ENCODE measurements at places on chromosomes 2 and 18. TPM values are rescaled to one million over a fixed set of nuclear protein-coding genes. Genes with fewer than 3 reads are reported as not detected.

Gene ANKRD23
- total RNA-seq = 23.2 TPM

Gene ASB18
- total RNA-seq = not detected

Gene THSD7B
- total RNA-seq = 0.67 TPM

Gene RIT2
- total RNA-seq = not detected

Gene CYS1
- total RNA-seq = 13.3 TPM

Gene SERPINB7
- not detected for total RNA-seq

Gene MYOM1
- 9.7 TPM for total RNA-seq

Gene PDCD1
- total RNA-seq = not detected

DNA sequence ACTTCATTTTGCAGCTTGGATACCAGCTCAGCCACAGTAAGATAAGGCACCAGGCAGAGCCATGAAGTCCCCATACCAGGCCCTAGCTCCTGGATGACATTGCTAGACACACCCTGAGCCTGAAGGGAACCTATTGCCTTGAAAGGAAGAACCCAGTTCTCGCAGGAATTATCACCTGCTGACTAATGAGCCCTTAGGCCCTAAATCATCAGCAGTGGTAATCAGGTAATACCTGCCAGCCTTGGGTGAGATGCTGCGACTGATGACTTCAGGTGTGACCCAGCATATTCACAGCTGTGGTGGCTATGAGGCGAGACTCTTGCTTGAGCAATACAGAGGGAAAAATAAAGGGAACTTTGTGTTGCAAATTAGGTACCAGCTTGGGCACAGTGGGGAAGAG is 24.9 kb downstream of the CLK1 start:
- no peak for DNase-seq
- H3K4me1 ChIP-seq = no peaks in the 10 kb centered on the region

DNA sequence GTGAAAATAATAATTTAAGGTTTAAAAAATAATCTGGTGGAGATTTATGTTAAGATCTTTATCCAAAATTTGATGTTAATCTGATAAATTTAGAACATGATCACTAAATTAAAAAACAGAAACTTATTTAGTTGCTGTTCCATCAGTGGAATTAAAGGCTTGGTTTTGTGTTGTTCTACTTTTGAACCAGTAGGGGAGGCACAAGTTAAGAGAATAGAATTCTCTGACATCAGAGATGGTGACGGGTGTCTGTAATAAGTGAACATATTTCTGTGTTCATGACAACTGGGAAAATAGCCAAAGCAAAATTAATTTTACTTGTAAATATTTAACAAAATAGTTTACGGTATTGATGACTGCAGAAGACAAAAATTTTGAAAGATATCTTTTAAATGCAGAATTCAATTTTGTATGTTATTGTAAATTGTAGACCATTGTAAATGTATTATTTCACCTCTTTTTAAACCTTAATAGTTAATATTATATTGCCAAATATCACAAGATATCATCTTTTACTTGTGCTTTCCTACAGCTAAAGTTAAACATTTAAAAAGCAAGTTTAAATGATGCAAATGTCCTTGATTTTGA is 106.0 kb downstream of the UBR3 start:
- H3K4me3 ChIP-seq = no peak overlapping the region
- no peaks in the 10 kb centered on the region for H3K36me3 ChIP-seq
- no peak for DNase-seq
- H3K27ac ChIP-seq = no peak overlapping the region
- H3K4me1 ChIP-seq = no peaks in the 10 kb centered on the region
- H3K27me3 ChIP-seq = no peaks in the 10 kb centered on the region

- H3K27me3 ChIP-seq = no peaks in the 10 kb centered on the region
- peaks cover 4% of the 10 kb centered on the region for H3K4me1 ChIP-seq
- no peaks in the 10 kb centered on the region for H3K36me3 ChIP-seq
- no peak for DNase-seq
- no peak overlapping the region for H3K4me3 ChIP-seq
- no peak overlapping the region for H3K27ac ChIP-seq
Observed at GRCh38 chr2:216246766-216247165, 125.5 kb downstream of the MARCHF4 start.

GRCh38 chr2:68436270-68436669 is 30.8 kb downstream of the FBXO48 start:
- no peak overlapping the region for H3K4me3 ChIP-seq
- H3K27me3 ChIP-seq = no peaks in the 10 kb centered on the region
- peak overlapping the region; percentile 74 for H3K27ac ChIP-seq
- H3K36me3 ChIP-seq = no peaks in the 10 kb centered on the region
- no peaks in the 10 kb centered on the region for H3K4me1 ChIP-seq

DNA sequence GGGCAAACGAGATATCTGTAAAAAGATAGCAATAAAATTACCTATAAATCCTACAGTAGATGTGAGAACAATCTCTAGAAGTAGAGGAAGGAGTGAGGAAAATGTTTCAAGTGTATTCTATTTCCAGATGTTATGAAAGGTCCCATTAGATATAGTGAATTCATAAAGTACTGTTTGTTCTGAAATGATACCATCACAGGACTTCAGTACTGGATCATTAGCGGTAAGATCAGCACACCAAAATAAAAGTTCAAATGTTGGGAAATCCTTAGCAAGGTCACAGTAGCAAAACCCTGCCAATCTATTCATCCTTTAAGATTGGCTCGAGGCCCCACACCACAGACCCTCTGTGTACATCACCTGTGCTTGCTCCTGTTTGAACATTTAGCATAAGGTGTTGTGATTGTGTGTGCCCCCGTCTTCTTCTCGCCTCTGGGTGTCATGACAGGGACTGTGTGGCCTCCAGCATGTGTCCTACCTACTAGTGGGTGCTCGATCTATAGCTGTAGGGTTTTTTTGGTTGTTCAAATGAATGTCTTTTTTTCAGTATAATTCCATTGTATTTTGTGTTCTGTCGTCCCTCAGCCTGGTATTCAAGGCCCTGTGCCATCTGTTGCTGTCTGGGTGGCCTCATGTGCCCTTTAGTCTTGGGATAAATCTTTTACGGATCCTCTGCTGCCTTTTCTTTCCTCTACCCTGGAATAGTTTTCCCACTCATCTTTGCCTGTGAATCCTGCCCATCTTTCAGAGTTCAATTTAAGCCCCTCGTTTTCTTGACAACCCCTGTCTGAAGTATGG is 9.1 kb downstream of the MFSD6 start:
- H3K27me3 ChIP-seq = no peaks in the 10 kb centered on the region
- no peaks in the 10 kb centered on the region for H3K36me3 ChIP-seq
- H3K4me1 ChIP-seq = peaks cover 4% of the 10 kb centered on the region
- no peak overlapping the region for H3K27ac ChIP-seq

DNA sequence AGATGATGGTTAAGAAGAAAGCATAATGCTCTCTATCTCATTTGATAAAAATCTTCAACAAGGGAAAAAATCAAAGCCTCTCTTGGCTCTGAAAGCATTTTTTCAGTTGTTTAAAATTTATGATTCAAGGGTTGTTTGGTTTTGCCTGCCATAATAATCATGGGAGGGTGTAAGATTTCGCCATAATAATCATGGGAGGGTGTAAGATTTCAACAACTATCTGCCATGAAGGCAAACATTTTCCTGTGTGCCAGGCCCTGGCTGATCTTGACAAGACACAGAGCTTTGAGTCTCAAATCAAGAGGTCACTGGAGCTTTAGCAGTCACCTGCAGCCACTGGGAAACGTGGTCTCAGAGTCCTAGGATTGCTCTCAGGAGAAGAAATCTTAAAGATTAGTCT is 175.1 kb upstream of the PIEZO2 start:
- H3K4me1 ChIP-seq = no peaks in the 10 kb centered on the region
- DNase-seq = no peak
- no peak overlapping the region for H3K4me3 ChIP-seq

- no peak for DNase-seq
- no peak overlapping the region for H3K4me3 ChIP-seq
- H3K27ac ChIP-seq = no peak overlapping the region
Observed at GRCh38 chr18:50183556-50183955, 11.4 kb downstream of the MYO5B start.

DNA sequence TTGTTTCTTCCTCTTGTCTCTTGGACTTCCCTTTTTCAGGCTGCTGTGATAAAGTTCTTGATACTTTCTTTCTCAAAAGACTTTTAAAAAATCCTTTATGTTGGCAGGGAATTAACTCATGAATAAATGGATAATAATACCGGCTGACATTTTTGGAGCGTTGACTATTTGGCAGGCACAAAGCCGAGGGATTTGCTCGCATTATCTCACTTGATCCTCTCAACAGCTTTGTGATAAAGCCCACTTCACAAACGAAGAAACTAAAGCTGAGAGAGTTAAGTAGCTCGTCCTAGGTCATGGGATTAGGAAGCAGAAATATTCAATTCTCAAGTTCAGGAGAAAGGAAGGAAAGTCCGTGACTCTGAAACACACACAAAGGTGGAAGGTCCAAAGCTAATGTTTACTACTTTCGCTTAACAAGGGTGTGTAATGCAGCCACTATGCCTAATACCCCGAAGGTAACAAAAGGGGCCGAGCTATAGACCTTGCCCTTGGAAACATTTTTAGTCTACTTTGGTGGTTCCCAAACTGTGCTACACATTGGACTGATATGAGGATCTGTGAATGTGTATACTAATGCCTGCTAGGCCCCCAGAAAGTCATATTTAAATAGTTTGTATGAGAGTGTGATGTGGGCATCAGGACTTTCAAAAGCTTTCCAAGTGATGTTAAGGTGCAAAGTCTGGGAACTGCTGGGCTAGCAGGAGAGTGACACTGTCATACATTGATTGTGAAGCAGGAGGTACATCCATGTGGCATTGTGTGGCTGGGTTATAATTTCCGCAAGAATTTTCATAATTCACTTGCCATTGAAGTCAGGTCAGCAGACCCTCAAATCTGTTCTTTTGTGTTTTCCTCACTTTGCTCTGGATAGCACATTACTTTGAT is 508.4 kb downstream of the PLCL1 start:
- H3K36me3 ChIP-seq = no peaks in the 10 kb centered on the region
- peaks cover 5% of the 10 kb centered on the region for H3K27me3 ChIP-seq
- H3K4me3 ChIP-seq = no peak overlapping the region
- DNase-seq = no peak
- H3K4me1 ChIP-seq = no peaks in the 10 kb centered on the region

- no peak overlapping the region for H3K4me3 ChIP-seq
- DNase-seq = no peak
- H3K27me3 ChIP-seq = no peaks in the 10 kb centered on the region
- peak overlapping the region; percentile 78 for H3K27ac ChIP-seq
- no peaks in the 10 kb centered on the region for H3K36me3 ChIP-seq
Observed at GRCh38 chr18:44758861-44759631, 78.4 kb downstream of the SETBP1 start.

- H3K4me1 ChIP-seq = no peaks in the 10 kb centered on the region
- DNase-seq = no peak
- no peak overlapping the region for H3K4me3 ChIP-seq
- H3K36me3 ChIP-seq = no peaks in the 10 kb centered on the region
- no peak overlapping the region for H3K27ac ChIP-seq
- no peaks in the 10 kb centered on the region for H3K27me3 ChIP-seq
Observed at GRCh38 chr18:5196253-5197031, 615 bp downstream of the AKAIN1 start.

GRCh38 chr2:102112692-102113665 is 29.6 kb upstream of the IL1R1 start:
- DNase-seq = no peak
- no peak overlapping the region for H3K4me3 ChIP-seq
- no peak overlapping the region for H3K27ac ChIP-seq
- no peaks in the 10 kb centered on the region for H3K27me3 ChIP-seq

- no peaks in the 10 kb centered on the region for H3K36me3 ChIP-seq
- no peaks in the 10 kb centered on the region for H3K4me1 ChIP-seq
- no peak overlapping the region for H3K4me3 ChIP-seq
- DNase-seq = peak; percentile 21
- no peaks in the 10 kb centered on the region for H3K27me3 ChIP-seq
Observed at GRCh38 chr2:59301466-59302402, 1060.6 kb upstream of the FANCL start.

DNA sequence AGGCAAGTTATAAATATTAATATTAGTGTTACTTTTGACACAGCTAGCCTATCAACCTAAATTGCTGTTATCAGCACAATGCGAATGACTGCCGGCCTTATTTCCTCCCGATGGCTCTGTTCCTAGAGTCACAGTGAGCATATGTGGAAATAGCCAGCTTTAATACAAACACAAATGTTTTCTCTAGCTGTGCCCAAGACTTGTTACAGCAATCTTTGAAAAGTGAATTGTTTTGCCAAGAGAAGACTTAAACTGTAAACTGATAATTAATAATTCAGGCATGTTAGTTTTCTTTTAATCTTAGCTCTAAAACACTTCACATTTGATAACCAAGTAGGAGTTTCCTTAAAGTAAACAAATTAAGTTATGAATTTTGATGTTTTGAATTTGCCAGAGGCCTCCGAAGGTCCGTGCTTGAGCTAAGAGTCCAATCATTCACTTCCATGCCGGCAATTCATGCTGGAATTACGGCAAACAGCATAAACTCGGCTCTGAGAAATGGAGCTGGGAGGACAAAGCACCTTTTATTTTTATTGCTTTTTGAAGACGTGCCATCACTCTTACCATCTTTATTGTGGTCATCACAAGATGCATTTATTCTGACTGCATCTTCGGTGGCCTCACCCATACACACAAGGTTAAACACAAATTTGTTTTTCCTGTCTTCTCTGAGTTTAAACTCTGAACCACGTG is 184.5 kb upstream of the CWC22 start:
- no peak overlapping the region for H3K27ac ChIP-seq
- DNase-seq = no peak
- H3K36me3 ChIP-seq = no peaks in the 10 kb centered on the region
- no peaks in the 10 kb centered on the region for H3K27me3 ChIP-seq
- H3K4me3 ChIP-seq = no peak overlapping the region

GRCh38 chr2:157901325-157901724 is 25.2 kb upstream of the ACVR1 start:
- H3K4me1 ChIP-seq = no peaks in the 10 kb centered on the region
- no peak overlapping the region for H3K4me3 ChIP-seq
- H3K27me3 ChIP-seq = no peaks in the 10 kb centered on the region
- H3K27ac ChIP-seq = no peak overlapping the region
- no peaks in the 10 kb centered on the region for H3K36me3 ChIP-seq

DNA sequence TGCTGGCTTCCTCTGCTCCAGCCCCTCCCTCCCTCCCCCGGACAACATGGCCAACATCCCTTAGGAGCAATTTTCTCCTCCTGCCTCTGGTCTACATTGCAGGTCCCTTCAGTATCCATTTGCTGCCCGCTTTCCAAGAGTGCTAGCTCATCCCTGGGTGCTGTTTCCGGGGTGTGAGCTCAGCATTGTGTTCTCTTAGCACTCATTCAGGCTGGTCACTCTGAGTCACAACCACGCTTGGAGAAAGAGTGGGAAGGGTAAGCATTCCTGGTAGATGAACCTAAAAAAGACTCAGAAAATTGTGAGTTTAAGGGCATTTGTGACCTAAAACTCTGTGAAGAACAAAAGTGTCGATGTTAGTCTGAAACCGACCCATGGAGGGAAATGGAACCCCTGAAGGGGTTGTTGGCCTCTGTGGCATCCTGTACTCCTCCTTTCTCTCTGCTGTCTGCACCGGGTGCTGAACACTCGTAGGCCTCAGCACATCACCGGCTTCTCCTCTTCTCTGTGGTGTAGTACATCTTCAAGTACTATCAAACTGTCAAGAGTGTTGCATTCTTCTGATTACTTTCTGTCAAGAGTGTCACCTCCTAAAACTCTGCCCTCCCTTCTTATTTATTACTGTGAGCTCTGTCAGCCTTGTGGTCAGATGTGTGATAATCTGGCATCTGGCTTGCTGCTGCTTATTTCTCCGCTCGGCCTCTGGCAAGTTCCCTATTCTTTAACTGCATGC is 73.0 kb downstream of the CTNNA2 start:
- DNase-seq = no peak
- H3K4me1 ChIP-seq = no peaks in the 10 kb centered on the region
- H3K36me3 ChIP-seq = no peaks in the 10 kb centered on the region
- no peak overlapping the region for H3K4me3 ChIP-seq

Measured in uterus (tissue), 4 donors.